Effector memory CD8-positive, alpha-beta T cell (primary cell): ENCODE measurements at places on chromosomes 2 and 18.

DNA sequence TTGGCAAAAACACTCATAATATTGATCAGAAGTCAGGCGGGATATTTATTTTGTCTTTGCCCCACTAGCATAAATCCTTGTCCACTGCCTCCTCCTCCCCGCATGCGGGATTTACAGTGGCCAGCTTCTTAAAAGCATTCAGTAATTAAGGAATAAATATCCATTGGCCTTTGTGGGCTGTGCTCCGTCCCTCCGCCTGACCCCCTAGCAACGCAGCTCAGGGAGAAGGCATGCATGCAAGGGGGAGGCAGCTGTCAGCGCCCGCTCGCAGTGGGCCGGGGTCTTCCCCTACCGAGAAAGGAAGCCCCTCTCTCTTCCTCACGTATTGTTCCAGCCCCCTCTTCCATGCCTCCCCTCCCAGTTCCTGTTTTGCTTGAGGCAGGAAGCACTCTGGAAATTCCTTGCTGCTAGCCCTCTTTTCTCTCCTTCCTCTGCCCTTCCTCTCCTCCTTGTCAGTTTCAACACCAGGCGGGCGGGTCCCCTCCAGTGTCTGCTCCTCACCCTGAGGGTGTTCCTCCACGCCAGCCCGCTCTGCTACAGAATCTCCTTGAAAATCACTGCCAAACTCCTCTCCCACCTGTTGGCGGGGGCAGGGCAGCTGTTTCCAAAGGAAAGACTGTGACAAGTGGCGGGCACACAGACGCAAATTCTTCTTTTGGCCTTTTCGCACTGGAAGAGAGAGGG lies 60.1 kb downstream of the GBX2 start:
- DNase-seq, result no peak

GRCh38 chr2:169362118-169362893 lies at the start of gene LRP2:
Gene LRP2 (minus strand): TSS chr2:169362534. CDS start chr2:169362399, 135 bp downstream.
- peak; percentile 31 for DNase-seq

GRCh38 chr18:79540161-79540903 lies 139.3 kb upstream of the CTDP1 start:
- no peak for DNase-seq

DNA sequence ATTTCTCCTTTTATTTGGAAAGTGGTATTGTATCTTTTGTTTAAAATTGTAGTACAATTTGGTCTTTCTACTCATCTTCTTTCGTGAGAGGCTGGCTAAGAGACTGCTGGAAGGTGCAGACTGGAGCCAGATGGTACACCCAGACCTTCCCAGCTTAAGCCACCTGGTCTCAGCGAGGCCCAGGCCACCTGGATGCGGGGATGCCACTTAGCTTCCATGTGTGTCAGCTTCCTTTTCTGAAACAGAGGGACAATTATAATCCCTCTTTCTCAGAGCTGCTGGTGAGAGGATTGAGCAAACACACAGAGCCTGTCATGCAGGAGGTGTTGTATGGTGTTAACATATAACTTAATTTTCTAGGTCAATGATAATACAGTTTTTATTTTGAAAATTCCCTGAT lies 17.4 kb downstream of the FARP2 start:
- no peak for DNase-seq

DNA sequence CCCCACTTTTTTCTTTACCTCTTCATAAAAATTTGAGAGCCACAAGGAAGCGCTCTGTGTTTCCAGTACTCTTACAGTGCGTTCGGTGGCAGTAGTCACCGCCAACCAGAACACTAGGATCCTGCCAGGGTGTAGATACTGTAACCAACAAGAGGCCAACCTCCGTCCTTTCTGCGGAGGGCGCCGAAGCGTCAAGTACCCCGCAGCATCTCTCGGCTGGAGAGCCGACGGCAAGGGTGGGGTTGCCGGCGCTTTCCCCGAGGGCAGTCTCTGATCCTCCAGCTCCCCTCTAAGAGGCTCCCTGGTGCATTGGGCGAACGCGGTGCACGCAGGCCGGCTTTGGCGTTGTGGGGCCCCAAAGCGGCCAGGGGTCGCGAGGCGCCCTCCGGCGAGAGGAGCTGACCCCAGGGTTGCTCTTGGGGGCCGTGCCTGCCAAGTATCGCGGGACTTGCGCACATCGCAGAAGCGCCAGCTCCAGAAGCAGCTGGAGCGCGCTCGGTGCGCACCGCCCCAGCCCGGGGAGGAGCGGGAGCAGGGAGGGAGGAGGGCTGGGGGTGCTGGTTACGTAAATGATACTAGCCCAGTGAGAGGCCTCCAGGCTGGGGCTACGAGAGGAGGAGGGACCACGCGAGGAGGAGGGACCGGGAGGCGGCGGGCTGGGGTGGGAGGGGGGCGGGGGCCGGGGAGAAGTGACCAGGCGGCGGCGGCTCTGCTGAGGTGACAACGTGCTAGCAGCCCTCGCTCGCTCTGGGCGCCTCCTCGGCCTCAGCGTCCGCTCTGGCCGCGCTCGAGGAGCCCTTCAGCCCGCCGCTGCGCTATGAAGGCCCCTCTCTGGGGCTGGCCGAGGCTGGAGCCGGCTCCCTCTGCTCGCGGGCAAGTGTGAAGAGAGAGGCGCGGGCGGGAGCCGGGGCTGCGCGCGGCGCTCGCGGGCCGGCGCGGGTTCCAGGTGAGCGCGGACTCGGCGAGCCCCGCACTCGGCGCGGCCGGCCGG lies at the start of gene GALNT13:
TSS of gene GALNT13 (plus strand) at position 692 of the 991 bp plus-strand sequence.
- no peak for DNase-seq
